Activated naive CD4-positive, alpha-beta T cell treated with anti-CD3 and anti-CD28 coated beads, Interleukin-2, amount 10 ng/mL, durations not matched to agents 5 hours and 36 hours (primary cell): ENCODE measurements at places on chromosomes 6 and 20. TPM values are rescaled to one million over a fixed set of nuclear protein-coding genes. Genes with fewer than 3 reads are reported as not detected.

Gene PDSS2
- 10.3 TPM for total RNA-seq

Gene SCGN
- not detected for total RNA-seq

Gene SYCP2
- 4.8 TPM for total RNA-seq

Gene LY6G5C
- total RNA-seq = 2.2 TPM

Gene CTAGE9
- not detected for total RNA-seq

Gene GLP1R
- not detected for total RNA-seq

Gene MRPL18
- total RNA-seq = 53.9 TPM

Gene NFS1
- total RNA-seq = 24.7 TPM

Gene ZNF334
- total RNA-seq = 0.46 TPM

Gene STX11
- total RNA-seq = 9.9 TPM

Gene GNAS-AS1
- total RNA-seq = 1.7 TPM

Gene TPD52L1
- not detected for total RNA-seq

Gene FBXO30
- 4.5 TPM for total RNA-seq

Gene PBX2
- total RNA-seq = 96.2 TPM

Gene TRAPPC3L
- total RNA-seq = not detected

Gene KHDC1L
- not detected for total RNA-seq
